ENCODE measurements at places on chromosomes 16 and 17. TPM values are rescaled to one million over a fixed set of nuclear protein-coding genes. Genes with fewer than 3 reads are reported as not detected.

CTRB2 gene
- not detected for total RNA-seq

DNA sequence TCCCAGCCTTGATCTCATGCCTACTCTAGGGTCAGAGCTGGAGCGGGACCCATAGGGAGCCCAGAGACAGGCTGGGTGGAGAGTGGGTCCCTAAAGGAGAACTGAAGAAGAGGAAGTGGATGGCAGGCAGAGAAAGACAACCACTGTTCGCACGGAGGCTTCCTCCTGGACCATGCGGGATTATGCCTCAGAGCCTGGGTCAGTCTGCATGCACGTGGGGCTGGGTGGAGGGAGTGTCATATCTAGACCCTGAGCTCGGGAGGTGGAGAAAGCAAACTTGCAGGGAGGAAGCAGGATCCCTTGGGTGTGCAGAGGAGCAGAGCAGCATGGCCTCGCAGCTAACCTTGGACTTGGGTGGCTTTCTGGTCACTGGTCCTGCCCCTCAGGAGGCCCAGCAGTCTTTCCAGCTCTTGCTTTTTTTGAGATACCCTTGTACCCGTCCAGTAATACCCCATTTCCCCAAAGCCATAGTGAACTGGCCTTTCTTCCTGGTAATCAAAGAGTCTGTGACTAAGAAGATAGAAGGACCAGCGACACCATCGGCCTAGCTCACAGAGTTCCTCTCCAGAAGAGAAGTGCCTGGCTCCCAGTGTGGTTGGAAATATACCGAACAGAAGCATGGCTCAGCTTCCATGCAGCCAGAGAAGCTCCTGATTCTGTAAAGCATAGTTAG lies 344.2 kb downstream of the CPPED1 start:
- DNase-seq, result peak; percentile 39

KRTAP3-2 gene
- total RNA-seq, result not detected

DNA sequence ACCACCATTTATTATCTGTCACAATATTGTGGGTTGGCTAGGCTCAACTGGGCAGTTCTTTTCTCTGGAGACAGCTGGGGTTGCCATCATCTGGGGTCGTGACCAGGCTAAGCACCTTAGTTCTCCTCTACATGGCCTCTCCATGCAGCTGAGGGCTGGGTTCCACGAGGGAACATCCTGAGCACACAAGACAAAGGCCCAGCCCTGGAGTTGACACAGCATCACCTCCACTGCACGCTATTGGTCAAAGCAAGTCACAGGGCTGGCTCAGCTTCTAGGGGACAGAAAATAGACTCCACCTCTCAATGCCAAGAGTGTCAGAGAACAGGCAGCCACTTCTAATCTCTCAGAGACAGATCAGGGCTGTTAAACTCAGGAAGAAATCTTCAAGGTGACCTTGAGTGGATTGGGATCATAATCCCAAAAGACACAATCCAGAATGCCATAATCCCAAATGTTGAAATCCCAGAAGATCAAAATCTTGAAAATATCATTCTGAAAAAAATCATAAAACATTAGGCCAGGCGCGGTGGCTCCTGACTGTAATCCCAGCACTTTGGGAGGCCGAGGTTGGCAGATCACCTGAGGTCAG lies 13.0 kb upstream of the USP10 start:
- DNase-seq, result no peak

GRCh38 chr17:74858672-74859458 lies 820 bp downstream of the GRIN2C start:
- no peak for DNase-seq

HSD17B2 gene
- under 0.01 TPM for total RNA-seq

Data from hematopoietic multipotent progenitor cell (in vitro differentiated cells).